ENCODE measurements at places on chromosomes 12 and 14. TPM values are rescaled to one million over a fixed set of nuclear protein-coding genes. Genes with fewer than 3 reads are reported as not detected.

The DNAJC22 gene
- total RNA-seq: 8.2 TPM

- DNase-seq: no peak
These were observed 905 bp downstream of the CISTR start for GRCh38 chr12:53750812-53751335.

The KCNMB4 gene
- total RNA-seq: 3.0 TPM

The VDR gene
- total RNA-seq: 9.3 TPM

- DNase-seq: peak; percentile 82
These were observed 7.2 kb downstream of the ALDH2 start for GRCh38 chr12:111773801-111774551.

- peak; percentile 89 for DNase-seq
These were observed 545 bp downstream of the YARS2 start for GRCh38 chr12:32755051-32755653.

The CIROP gene
- not detected for total RNA-seq

The KNTC1 gene
- 36.5 TPM for total RNA-seq

GRCh38 chr12:104729091-104729490 lies 229.0 kb downstream of the SLC41A2 start:
- no peak for DNase-seq

DNA sequence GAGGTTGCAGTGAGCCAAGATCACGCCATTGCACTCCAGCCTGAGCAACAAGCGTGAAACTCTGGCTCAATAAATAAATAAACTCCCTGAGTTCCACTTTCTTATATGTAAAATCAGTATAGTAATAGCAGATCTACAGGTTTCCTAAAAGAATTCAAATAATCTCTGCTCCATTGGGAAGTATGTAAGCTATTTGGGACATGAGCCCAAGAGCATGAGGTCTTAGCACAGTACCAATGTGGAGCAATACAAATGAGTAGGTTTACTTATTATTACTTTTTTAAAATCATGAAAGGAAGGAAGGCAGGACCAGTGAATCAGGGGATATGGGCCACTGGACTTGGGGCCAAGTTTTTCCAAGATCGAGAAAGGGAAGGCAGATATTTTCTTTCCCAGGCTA lies 216.9 kb upstream of the DIO2 start:
- DNase-seq: no peak

DNA sequence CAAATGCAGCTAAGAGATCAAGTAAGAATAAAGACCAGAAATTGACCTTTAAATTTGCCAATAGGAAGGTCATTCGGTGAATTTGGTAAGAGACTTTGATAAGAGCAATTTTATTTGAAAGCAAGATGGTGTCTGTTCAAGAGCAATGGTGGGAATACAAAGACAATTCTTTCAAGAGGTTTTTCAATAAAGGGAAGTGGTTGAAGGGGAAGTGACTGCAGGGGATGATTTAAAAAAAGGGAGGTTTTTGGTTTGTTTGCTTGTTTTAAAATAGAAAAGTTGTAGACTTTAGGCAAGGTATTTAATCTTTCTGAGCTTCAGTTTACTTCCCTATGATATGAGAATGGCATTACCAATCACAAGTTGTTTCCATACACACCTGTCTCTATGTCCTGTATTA lies 4.3 kb upstream of the APPL2 start:
- no peak for DNase-seq

- DNase-seq: peak; percentile 34
These were observed 69.8 kb downstream of the SLC6A12 start for GRCh38 chr12:143964-144649.

The NRXN3 gene
- 1.1 TPM for total RNA-seq

DNA sequence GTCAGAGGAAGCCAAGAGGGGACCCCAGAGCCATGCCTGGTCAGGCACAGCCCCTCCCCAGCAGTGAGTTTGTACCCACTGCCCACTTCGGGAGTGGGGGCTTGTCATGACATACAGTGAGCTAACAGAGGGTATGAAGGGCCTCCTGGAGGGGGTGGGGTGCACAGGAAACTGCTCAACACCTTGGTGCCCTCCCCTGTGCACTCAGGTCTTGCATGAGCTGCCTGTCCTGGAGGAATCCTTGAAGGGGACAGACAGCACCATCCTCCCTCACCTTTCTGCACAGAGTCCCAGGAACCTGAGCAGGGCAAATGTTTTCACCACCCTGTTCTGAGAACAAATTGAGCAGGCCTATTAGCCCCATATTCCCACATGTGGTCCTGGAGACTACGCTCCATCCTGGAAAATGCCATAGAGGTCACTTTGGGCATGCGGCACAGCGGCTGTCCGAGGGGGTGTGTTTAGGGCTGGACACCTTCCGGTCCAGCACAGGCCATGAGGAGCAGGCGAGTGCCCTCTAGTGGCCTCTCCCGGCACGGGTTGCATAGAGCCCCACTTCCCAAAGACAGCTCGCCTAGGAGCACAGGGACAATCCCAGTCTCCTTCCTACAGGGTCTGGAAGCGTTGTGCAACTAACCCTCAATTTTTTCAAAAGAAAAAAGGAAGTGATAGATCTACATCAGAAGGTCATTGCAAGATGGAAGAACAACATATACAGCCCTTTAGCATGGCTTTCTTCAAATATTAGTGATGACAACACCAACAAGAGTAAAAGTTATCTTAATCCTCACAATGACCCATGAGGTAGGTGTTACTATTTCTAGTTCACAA lies 31.9 kb upstream of the ZFP36L1 start:
- DNase-seq: peak; percentile 77

DNA sequence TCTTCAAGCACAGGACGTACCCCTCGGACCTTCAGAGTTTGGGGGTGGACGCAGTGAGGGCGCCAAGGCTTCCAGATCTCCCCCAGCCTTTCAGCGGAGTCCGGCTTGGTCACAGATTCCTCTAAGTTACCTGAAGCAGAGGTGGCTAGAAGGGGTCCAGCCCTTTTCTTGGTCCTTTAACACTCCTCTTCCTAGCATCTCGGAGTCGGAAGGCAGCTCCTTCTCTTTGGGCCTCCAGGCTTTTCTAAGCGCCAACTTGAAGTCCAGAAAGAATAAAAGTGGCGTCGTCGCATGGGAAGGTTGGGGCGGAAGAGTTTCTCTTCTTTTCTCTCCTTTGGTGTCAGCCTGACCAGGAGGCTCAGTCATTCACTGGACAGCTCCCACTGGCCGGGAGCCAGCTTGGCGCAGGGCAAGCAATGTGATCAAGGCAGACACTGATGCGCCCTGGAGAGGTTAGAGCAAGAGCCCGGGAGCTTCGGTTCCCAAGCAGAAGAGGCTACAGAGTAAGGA lies 9.6 kb downstream of the OR6S1 start:
- peak; percentile 77 for DNase-seq

The UNC119B gene
- total RNA-seq: 11.1 TPM

The KRT78 gene
- 0.22 TPM for total RNA-seq

- no peak for DNase-seq
These were observed 15.9 kb upstream of the LRRK2 start for GRCh38 chr12:40208707-40209446.

GRCh38 chr12:123442774-123443173 lies 6.3 kb upstream of the RILPL2 start:
- no peak for DNase-seq

The PRPH gene
- not detected for total RNA-seq

GRCh38 chr14:70808416-70809224 lies 693 bp downstream of the MAP3K9 start:
- peak; percentile 50 for DNase-seq

DNA sequence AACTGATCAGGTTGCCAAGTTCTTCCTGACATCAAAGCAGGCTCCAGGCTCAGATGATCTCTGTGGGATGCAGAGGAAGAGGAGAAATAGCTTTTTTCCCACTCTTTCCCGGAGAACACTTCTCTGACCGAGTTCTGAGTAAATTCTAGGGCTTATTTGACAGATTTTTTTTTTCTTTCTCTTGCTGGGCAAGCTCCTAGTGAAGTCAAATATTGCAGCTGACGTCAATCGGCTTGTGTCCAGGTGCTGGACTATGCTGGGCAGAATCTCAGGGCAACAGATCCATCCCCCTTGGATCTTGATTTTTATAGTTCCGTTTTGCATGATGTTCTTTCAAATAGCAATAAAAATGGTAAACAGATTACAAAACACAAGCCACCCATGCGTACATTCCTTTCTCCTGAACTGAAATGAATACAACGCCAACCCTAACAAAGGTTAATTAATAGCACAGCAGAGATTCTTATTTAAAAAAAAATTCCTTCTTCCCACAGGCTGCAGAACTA lies 182.2 kb downstream of the NOVA1 start:
- no peak for DNase-seq

DNA sequence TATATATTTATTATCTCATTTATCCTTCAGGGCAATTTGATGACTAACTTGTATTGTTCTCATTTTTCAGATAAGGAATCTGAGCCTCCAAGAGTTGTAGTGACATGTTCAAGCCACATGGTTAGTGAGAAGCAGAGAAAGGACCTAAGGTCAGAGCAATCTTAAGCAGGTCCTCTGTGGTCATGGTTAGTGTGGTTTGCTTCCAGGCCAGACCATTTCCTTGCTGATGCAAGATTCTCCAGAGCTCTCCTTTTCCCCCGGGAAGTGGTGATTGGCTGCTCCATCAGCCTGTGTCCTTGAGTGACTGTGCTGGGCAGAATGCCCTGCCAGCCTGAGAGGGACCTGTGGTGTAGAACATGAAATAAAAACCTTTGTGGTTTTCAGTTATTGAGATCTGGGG lies 141.3 kb downstream of the KTN1 start:
- peak; percentile 98 for DNase-seq

GRCh38 chr12:21516281-21516680 lies 9.8 kb upstream of the SPX start:
- no peak for DNase-seq

The FGF23 gene
- total RNA-seq: not detected

GRCh38 chr14:100857233-100857922 lies 31.5 kb downstream of the MEG3 start:
- no peak for DNase-seq

DNA sequence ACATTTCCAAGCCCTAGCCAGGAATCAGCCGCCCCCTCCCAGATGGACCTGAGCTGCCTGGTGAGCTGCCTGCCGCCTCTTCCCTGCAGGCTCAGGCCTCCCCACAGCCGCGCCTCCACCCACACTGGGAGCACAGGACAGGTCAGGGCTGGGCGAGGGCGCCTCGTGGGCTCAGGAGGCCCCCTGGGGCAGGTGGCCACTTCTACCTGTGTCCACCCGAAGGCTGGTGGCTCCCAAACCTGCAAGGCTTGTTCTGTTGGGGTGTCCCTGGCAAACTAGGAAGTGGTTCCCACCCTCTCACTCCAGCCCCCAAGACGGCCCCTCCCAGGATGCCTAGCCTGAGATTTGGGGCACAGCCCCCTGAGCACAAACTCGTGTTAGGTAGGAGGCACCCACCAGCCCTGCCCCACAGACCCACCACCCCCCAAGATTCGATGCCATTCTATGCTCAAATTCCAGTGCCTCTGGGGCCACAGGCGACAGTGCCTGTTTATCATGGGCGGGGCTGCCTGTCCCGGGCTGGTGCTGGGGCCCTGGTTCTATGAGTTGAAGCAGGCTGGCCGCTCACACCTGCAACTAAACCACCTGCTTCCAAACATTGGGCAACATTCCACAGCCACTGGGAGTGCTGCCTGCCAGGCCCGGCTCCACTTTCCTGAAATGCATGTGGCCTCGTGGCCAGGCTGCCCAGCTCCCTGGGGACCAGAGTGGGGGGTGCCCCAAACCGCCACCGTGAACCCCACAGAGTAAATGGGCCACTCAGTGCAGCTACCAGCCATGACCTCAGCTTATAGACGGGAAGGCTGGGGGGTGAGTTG lies 6.8 kb downstream of the MMP17 start:
- DNase-seq: no peak

- DNase-seq: peak; percentile 68
These were observed 47.5 kb downstream of the MRPL42 start for GRCh38 chr12:93514853-93515252.

The HHIPL1 gene
- 1.2 TPM for total RNA-seq

DNA sequence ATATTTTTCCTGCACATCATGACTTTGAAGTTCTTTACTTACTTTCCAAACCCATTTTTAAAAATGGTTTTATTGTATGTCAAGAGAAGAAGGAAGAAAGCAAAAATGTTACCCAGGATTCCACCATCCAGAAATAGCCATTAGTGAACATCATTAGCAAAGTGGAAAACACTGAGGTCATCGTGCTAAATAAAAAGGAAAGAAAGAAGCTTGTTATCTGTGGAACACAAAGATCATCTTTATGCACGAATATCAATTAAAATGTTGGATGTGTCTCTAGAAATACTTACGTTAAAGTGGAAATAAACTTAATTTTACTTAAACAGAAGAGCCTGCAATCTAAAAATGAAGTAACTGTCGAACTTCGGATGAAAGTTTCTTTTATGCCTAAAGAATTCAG lies 27.3 kb downstream of the SFSWAP start:
- no peak for DNase-seq

The ALX1 gene
- total RNA-seq: not detected

GRCh38 chr12:1001507-1001906 lies 10.5 kb downstream of the ERC1 start:
- no peak for DNase-seq

DNA sequence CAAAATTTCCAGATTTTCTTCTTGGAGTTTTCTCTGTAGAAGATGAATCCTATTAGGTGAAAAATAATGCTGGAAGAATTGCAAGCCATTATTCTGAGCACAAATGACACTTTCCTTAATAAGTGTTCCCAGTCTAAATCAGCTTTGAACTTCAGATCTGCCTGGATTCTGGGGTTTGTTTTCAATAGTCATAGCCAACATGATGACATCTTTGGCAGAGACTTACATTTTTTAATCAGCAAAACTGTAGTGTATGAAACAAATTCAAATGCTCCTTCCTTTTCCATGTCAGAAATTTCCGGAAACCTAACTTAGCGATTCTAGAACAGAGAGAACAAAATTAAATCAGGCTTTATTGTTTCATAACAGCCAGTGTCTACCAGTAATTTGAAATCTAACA lies 88.5 kb downstream of the TSPAN8 start:
- no peak for DNase-seq

DNA sequence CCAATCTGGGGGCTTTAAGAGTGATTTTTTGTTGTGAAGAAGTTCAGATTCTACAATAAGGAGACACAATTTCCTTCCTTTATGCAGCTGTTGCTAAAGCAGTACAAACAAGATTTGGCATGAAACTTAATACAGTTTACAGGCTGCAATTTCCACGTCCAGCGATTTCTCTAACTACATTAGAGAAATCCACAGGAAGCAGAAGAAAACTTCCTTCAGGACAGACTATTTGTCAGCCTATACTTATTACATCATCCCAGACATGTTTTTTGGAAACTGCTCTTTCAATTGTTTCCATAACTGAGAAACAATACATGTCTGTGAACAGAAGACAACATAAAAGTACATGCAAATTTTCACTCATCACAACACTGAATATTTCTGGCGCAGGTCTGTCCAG lies 204.3 kb downstream of the TTC7B start:
- no peak for DNase-seq

DNA sequence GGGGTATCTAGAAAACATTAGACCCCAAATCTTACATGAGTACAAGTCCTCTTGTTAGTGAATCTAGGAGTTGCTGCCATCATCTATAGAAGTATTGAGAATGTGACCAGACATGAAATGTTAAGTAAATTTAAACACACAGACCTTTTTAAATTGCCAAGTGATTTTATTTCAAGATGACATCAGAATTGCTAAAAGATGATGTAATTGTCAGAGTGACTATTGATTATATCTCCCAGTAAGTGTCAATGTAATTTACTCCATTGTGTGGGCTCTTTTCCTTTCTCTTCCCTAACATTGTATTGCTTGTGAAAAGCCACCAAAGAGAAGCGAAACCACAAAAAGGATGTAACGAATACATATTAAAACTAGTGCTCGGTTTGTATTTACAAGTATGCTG lies 16.8 kb downstream of the ADAM21 start:
- DNase-seq: no peak
